ENCODE measurements at places on chromosomes 7 and 10.

- no peak for DNase-seq
These were observed 98.7 kb downstream of the CALCR start for GRCh38 chr7:93475811-93476210.

GRCh38 chr7:47357863-47358262 is 224.0 kb downstream of the TNS3 start:
- no peak for DNase-seq

GRCh38 chr7:131859147-131859821 is 302.9 kb upstream of the PODXL start:
- no peak for DNase-seq

GRCh38 chr7:42843205-42843800 is 68.6 kb downstream of the C7orf25 start:
- no peak for DNase-seq

GRCh38 chr10:125548356-125548755 is 134.6 kb downstream of the TEX36 start:
- DNase-seq, result no peak
